Thyroid gland (tissue), 4 donors: ENCODE measurements at places on chromosomes 16 and 17. TPM values are rescaled to one million over a fixed set of nuclear protein-coding genes. Genes with fewer than 3 reads are reported as not detected.

DNA sequence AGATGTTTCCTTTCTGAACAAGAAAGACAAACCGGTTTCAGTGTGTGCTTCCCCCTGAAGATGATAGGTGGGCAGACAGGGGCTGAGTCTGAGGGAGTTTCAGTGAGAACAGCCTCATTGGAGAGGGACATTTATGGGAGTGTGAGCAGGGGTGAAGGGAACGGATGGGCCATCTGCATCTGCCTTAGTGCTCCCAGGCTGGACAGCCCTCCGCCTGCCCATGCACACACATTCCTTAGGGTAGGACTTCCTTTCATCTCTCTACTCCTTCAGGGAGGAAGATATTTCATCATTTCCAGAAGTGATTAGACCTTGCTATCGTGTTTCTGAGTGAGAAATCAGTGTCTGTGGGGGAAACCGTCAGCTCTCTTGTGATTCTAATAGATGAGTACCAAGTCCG is 3.8 kb downstream of the SHISA6 start:
- DNase-seq: no peak

Gene PRAC2
- total RNA-seq: not detected

DNA sequence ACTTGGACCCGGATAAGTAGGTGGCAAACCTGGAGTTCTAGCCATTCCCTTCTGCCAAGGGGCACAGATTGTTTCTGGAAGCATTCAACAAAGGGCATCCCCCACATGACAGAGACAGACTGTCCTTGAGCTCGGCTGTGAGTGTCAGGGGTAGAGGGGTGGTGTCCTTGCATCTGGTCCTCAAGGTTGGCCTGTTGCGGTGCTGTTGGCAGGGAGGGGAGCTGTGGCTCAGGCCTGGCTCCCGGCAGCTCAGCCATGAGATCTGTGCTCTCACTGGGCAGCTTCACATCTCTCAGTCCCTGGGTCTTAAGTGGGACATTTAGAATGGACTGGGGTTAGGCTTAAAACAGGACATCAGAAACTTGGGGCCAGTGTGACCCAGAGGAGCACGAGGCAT is 20.4 kb downstream of the CCDC182 start:
- no peak for DNase-seq

DNA sequence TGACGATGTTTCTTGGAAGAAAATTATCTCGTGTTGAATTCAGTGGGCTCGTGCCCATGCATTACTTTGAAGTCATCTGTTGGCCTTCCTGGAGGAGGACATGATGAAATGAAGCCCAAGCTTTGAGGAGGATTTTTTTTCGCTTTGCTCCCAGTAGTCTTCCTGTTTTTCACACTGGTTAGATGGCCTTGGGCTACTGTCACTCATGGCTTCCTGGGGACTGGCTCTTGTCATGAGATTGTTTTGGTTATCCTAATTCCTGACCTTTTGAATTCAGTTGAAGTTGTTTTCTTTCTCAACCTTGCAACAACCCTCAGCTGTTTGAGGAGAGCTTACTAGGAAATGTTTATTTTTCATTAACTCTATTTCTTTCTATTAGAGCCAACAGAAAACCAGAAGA is 430.7 kb downstream of the HS3ST3B1 start:
- no peak for DNase-seq

Gene ST6GALNAC2
- 65.4 TPM for total RNA-seq

DNA sequence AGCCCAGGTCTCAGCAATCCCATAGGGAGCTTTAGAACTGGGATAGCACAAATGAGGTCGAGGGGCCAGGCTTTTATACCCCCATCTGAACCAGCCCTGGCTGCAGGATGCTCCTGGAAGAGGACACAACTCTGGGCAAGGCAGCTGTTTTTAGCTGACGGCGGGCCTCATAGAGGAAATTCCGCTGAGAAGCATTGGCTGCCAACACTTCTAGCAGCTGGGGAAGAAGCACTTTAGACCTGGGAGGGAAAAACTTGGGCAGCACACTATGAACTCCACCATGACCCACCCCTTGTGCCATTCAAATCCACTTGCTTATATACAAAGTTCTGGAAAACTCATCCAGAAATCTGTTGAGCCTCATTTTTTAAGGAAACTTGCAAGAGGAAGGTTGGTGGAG is 5.0 kb downstream of the CCL11 start:
- DNase-seq: no peak

DNA sequence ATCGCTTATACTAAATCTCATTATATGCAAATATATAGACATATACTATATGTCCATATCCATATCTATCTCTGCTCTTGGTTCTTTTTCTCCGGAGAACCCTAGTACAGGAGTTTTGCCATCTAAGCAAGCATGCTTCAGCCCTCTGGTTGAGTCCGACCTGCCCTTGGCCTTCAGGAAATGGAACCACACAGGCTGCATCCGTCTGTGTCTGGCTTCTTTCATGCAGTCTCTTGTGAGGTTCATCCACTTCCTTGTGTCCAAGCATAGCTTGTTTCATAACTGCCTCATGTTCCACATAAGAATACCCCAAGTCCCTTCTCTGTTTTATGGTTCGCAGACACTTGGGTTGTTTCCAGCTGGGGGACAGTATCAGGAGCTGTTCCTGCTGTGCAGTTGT is 16.8 kb downstream of the SNX20 start:
- DNase-seq: no peak

Gene GCGR
- not detected for total RNA-seq

Gene CCL3
- total RNA-seq: not detected

Gene HOXB13
- not detected for total RNA-seq

Gene E4F1
- total RNA-seq: 42.9 TPM

DNA sequence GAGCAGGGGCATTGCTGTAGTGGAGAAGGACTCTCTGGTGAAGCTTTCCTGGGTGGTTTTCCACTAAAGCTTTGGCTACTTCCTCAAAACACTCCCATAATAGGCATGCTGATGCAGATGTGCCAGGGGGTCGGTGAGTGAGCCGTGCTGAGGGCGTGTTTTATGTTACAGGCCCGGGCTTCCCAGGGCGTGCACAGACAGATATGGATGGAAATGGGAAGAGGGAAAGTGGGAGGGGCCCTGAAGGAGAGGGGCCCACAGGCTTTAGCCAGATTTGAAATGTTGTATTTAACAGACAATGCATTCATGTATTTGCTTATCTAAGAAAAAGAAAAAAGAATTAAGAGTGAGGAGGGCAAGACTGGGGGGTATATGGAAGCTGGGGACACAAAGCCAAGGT is 56.3 kb downstream of the IL21R start:
- no peak for DNase-seq

DNA sequence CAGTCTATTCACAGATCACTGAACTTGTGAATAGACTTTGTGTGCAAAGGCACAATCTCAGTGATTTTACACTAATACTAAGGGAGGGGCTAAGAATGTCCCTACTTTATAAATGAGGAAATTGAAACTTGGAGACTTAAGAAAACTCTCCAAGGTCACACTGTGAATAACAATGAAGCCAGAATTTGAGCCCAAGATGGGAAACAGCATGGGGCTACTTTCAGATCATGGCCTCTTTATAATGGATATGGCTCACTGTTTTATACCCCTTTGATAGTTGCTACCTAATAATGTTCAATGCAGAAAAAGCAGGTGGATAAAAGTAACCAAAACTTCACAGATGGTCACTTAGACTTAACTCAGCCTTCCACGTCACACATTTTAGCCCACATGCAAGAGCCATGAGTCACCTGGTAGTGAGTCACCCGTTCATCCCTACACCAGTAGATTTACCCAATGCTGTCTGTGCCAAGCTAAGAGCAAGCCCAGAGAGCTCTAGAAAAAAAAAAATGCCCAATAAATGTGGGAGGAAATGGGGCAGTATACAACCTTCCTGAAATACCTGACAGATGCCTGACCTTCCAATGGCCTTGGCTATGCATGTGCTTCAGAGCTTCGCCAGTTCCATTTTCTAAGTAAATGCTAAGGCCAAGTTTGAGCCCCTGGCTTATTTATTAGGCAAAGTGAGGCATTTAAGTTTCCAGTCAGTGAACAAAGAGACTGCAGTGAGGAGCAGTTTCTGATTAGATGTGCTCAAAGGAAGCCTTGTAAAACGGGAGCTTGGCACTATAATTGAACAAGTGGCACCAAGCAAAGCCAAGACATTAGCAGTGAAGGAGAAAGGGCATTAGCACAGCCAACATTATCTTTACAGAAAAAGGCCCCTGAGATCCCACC is 219.7 kb downstream of the TMEM114 start:
- DNase-seq: no peak

GRCh38 chr17:61411261-61412142 is 11.9 kb downstream of the TBX2 start:
- DNase-seq: peak; percentile 64

DNA sequence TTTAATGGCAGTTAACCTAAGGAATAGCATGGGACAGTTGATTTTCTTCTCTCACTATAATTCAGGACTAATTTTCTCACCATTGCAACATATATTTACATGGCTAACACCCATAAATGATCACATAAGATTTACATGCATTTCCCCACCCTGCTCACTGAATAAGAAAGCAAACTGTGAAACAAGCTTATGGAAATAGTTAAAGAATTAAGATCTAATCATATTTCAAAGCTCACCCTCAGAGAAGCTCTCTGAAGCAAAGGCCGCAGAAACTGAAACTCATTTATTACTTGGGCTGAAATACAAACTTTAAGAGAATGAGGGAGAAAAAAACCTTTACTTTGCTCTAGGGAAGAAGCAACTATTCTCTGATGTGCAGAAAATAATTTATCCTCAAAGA is 218.7 kb upstream of the AXIN2 start:
- no peak for DNase-seq

DNA sequence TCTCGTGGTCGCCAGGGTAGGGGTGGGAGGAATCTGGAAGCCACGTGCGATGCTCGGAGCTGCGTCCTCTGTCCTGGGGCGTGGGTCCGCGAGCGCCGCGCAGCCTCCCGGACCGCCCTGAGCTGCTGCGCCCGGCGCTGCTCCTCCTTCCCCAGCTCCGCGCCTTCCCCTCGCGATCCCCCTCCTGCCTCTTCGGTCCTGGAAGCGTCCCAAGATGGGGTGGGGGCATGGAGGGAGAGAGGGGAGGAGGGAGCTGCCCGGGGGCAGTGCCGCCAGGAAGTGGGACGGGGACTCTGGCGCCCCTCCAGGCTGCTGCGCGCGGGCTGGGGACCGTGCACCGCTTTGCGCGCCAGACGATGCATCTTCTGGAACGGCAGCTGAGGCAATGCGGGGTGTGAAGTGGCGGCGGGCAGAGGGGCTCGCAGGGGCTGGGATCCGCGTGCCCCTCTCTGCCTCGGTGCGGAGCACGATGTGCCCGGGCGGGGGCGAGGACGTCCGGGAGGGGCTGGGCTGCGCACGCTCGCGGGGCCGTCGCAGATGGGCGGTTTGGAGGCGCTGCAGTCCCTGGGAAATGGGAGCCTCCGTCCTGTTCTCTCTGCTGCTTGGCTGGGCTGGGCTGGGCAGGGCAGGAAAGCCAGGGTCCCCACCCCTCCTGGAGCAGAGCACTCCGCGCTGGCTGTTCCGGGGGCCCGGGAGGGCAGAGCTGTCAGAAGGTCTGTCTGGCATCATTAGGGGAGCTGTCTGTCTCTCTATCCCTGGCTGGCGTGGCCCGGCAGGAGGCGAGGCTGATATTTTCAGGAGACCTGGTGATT is 388.0 kb downstream of the SEC14L1 start:
- DNase-seq: no peak

Gene FSCN2
- total RNA-seq: 14.4 TPM

Gene HOXB4
- total RNA-seq: 0.81 TPM

DNA sequence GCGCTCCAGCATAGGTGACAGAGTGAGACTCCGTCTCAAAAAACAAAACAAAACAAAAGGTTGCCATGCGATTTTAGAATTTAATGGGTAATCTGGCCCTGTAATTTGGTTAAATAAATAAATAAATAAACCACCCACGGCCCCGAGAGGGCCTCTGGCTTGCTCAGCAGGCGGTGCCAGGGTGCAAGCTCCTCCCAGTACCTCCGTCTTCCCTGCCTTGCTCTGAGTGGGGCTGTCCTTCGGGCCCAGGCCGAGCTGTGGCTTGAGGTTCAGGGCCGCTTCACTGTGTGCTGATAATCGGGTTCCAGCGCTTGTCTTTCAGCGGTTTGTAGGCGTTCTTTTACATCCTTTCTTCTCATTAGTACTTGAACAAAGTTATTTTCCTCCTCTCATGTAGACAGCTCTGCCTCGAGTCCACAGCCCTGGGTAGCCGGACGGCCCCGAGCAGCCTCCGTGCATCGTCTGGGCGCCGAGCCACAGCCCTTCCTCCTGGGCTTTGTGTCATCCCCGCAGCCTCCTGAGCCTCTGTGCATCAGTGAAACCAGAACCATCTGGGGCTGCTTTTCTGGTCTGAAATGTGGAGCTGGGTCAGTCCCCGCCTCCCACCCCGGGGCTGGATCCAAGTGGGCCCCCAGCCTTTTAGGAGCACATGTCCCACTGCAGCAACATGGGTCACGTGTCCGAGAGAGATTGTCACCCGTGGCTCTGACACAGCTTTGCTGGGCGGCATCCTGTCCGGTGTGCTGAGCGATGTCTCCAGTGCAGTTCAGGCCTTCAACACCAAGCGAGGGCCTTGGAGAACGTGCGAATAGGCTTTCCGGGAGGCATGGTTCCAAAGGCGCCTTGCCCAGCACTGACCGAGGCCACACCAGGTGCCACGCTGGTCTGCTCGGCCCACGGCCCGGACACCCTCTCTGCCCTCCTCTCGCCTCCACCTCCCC is 157.4 kb upstream of the CHMP6 start:
- DNase-seq: peak; percentile 25

Gene NATD1
- 18.6 TPM for total RNA-seq

DNA sequence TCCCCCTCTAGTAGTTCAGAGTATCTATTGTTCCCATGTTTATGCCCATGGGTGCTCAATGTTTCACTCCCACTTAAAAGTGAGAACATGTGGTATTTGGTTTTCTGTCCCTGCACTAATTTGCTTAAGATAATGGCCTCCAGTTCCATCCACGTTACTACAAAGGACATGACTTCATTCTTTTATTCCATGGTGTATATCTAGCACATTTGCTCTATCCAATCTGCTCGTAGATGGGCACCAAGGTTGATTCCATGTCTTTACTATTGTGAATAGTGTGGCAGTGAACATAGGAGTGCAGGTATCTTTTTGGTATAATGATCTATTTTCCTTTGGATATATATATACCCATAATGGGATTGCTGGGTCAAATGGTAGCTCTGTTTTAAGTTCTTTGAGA is 169.2 kb upstream of the TBX2 start:
- no peak for DNase-seq

DNA sequence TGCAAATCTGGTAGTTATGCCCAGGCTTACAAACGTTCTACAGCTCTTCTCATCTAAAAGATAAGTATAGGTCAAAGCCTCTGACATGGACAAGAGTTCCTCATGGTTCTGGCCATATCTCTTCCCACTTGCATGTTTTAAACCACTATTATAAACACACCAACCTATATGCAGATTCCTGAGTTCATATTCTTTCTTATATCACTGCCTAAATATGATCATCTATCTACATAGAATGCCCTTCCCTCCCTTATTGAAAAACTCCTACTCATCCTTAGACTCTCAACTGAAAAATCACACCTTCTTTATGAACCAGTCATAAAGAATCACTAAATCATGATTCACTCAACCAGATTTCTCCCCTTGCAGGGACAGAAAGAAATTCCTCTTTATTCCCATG is 128.2 kb downstream of the CEP112 start:
- no peak for DNase-seq
